Left renal pelvis (tissue), 4 donors: ENCODE measurements at places on chromosomes 6 and 20.

- DNase-seq = no peak
These were observed 14.5 kb downstream of the TAF4 start for GRCh38 chr20:62051144-62051543.

DNA sequence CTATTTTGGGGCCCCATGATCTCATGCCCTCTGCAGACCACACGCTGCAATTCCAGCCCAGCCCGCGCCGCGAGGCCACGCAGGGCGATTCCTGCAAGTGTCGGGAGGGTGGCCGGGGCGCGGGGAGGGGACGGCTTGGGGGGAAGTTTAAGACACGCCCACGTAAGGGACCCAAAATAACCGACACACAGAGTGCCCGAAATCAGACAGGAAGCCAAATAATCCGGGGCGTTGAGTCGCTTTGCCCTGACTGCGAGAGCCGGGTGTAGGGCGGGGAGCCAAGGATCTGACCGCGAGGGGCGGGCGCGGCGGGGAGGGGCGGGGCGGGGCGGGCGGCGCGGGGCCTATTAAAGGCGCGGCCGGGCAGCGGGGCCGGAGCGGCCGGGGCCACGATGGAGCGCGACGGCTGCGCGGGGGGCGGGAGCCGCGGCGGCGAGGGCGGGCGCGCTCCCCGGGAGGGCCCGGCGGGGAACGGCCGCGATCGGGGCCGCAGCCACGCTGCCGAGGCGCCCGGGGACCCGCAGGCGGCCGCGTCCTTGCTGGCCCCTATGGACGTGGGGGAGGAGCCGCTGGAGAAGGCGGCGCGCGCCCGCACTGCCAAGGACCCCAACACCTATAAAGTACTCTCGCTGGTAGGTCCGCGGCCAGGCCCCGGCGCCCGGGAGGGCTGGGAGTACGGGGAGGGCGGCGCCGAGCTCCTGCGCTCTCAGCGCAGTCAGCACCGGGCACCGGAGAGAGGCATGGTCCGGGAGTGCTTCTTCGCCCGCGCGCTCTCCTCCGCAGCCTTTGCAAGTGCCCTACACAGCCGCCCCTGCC lies at the start of gene ENPP1:
TSS of gene ENPP1 (plus strand) at position 377 of the 816 bp plus-strand sequence. CDS start at position 393, 16 bp downstream.
- peak; percentile 40 for DNase-seq

GRCh38 chr6:130163266-130163665 lies 59.5 kb downstream of the SAMD3 start:
- DNase-seq = no peak

- DNase-seq = no peak
These were observed 1.4 kb downstream of the B3GALT4 start for GRCh38 chr6:33278392-33278741.

GRCh38 chr20:63342561-63343459 lies 18.3 kb downstream of the CHRNA4 start:
- DNase-seq = no peak

DNA sequence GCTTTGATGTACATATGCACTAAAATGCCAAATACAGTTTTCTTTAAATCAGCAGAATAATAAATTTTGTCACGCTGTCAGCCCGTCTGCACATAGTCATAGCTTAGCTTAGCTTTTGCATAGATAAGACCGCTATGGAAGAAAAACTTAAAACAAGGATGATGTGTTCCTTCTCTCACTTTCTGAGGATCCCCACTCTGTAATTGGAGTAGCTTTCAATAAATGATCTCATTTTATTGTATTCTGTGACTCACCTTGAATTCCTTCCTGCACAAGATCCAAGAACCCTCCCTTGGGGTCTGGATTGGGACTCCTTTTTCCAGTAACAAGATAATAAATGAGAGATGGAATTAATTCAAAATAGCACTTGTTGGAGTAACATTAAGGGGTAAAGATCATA lies 186.2 kb downstream of the CDH26 start:
- no peak for DNase-seq

DNA sequence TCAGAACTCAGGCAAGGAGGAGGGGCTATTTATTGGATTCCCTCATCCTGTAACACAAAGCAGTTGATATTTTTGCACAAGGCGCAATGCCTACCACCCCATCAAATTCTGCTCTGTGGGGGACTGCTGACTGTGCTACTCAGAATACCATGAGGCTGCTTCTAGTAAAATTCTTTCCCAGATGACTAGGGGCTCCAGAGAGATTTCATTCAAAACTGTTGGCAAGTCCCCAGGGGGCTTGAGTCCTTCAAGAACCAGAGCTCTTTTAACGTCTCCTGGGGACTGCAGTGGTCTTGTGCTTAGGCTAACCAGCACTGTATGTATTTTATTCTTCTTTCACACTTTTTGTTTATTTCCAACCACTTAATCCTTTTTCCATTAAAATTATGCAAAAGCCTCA lies 365.9 kb upstream of the AGPAT4 start:
- no peak for DNase-seq

GRCh38 chr6:149896491-149896890 lies 1.4 kb downstream of the RAET1E start:
- DNase-seq = no peak

DNA sequence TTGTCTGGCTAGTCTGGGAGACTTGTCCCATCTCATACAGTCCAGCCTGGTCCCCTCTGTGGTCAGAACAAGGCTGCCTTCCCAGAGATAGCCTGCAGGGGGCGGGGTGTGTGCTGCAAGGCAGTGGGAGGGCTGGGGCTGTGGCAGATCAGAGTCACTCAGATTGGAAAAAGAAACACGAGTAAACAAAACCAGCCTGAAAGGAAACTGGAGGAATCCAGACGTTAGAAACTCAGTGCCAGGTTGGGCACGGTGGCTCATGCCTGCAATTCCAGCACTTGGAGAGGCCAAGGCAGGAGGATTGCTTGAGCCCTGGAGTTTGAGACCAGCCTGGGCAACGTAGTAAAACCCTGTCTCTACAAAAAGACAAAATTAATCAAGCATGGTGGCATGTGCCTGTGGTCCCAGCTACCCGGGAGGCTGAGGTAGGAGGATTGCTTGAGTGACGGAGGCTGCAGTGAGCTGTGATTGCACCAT lies 20.2 kb downstream of the LEMD2 start:
- DNase-seq = no peak

- no peak for DNase-seq
These were observed 30.2 kb downstream of the CSNK2A1 start for GRCh38 chr20:513429-513828.

DNA sequence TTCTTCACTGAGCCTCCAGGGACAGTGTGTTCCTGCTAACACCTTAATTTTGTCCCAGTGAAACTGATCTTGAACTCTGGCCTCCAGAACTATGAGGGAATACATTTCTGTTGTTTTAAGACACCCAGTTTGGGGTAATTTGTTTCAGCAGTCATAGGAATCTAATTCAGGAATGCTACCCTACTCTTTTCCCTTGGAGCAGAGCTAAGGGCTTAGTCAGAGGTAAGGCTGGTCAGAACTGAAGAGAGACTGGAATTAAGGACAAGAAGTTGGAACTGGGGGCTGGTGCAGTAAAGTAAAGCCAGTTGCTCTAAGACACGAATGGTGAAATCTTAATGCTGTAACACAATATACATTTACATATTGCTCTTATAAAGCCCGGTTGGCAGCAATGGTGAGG lies 809.7 kb downstream of the MAFB start:
- no peak for DNase-seq

DNA sequence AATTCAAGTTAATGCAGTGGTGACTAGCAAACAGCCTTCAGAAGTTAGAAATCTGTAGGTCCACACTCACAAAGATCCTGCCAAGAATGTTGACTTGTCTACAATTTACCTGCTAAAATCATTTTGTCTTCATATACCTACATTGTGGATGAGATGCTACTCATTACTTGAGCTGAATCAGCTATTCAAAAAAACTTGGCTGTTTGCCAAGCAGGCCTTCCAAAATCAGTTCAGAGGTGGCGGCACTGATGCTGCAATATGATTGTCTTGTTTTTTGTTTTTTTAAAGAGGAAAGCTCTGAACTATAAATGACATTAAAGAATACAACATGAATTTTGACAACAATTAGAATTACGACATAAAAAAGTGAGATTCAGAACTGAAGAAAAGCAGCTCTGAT lies 354.7 kb upstream of the KHDRBS2 start:
- no peak for DNase-seq

- DNase-seq = peak; percentile 28
These were observed 201.6 kb upstream of the SGK1 start for GRCh38 chr6:134519465-134519864.

- DNase-seq = no peak
These were observed 452.8 kb upstream of the FLRT3 start for GRCh38 chr20:14790190-14790589.

- DNase-seq = no peak
These were observed 579.0 kb upstream of the BTBD3 start for GRCh38 chr20:11338496-11339306.

GRCh38 chr6:101150226-101150625 lies 243.3 kb upstream of the GRIK2 start:
- no peak for DNase-seq

- peak; percentile 53 for DNase-seq
These were observed 143.4 kb upstream of the HMGN3 start for GRCh38 chr6:79377888-79378348.

DNA sequence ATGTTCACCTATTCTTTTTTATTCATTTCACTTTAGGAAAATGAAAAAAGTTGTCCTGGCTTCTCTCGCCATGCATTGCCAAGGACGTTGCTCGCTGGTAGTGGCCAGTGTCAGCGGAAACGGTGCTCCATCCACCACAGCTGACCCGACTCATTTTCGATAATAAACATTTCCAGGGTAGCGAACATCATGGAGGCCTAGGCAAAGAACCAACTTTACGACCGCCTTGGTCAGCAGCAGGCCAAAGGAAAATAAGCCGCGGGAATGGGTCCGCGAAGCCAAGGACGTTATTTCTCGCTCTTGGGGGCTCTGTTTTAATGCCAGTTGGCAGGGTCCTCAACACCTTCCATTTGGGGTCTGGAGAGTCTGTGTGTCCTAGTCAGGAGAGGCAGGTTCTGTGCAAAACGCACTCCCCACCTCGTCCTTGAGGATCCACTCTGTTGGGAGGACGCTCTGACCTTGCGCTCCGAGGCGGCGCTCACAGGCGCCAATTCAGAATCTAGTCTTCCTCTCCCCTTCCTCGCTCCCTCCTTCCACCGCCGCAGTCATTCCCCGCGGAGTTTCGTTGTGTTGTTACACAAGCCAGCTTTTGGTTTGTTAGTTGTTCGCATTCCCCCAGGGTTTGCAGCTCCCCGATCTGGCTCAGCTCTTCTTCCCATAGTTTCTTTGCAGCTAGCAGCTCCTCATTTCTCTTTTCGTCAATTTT lies 4.1 kb upstream of the PAX1 start:
- no peak for DNase-seq

- DNase-seq = peak; percentile 12
These were observed 101.0 kb upstream of the DTNBP1 start for GRCh38 chr6:15763837-15764236.

GRCh38 chr6:35146453-35146852 lies 5.3 kb upstream of the TCP11 start:
- DNase-seq = no peak

DNA sequence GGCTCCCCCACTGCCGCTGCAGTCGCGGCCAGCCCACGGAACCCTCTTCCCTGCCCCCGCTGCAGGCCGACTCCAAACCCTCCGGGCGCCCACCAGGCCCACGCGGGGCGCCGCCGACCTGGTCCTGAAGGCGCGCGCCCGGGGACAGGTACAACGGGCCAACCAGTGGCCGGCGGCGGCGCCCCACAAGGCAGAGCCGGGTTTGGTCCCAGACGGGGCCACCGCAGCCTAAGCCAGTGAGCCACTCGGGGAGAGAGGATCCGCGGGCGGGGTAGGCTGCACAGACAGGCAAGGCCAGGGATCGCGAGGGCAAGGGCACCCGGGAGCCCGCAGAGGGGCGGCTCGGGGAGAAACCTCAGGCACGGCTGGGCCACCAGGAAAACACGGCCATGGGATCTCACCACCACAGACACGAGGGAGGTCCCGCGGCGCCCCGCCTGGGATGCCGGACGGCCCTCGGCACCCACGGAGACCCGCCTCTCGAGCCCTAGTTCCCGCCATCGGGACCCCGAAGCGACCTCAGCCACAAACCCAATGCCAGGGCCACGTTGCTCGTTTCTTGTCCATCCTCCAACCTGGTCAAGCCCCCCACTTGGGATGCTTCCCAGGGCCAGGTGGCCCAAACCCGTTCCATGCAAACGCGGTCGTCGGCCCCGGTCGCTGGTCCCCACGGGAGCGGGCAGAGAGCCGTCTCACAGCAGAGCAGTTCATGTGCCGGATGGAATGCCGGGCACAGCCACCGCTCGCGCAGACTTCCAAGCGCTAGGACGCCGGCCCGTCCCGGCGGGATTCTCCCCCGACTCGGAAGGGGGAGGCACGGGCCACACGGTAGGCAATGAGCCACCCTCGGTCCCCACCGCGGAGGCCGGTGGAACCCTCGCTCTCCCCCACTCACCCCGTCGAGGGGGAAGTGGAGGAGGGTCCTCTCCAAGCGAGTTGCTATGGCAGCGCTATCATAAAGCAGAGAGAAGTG lies 1956.6 kb upstream of the DEFB115 start:
- no peak for DNase-seq

GRCh38 chr6:15247500-15248450 lies 1.9 kb downstream of the JARID2 start:
- no peak for DNase-seq

GRCh38 chr6:143059663-143060353 lies 881 bp upstream of the AIG1 start:
- peak; percentile 15 for DNase-seq

DNA sequence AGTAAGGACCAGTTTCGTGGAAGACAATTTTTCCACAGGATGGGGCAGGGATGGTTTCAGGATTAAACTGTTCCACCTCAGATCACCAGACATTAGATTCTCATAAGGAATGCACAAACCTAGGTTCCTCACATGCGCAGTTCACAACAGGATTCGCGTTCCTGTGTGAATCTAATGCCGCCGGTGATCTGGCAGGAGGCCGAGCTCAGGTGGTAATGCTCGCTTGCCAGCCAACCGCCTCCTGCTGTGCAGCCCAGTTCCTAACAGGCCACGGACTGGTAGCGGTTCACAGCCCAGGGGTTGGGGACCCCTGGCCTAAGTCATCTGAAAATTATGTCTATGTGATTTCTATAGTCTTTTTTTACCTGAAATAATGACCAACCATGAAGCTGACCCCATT lies 217.5 kb downstream of the TMEM200A start:
- DNase-seq = no peak

DNA sequence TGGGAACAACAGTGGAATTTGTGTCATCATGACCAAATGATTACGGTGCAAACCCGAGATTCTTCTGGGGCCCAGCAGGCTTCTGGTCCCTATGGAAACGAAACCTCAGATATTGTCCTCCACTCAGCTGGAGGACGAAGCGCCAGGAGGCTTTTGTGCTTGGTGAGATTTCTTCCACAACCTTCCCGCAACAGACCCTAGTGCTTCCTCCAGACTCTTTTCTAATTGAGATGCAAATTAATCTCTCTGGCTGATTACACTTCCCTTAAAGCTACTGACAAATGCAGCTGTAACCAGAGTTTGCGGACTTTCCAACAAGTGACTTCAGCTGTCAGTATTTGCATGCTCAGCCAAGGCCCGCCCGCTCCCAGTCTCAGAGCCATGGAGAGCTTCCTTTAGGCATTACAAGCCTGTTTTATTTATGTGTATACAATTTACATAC lies 96.0 kb downstream of the INSM1 start:
- DNase-seq = no peak

DNA sequence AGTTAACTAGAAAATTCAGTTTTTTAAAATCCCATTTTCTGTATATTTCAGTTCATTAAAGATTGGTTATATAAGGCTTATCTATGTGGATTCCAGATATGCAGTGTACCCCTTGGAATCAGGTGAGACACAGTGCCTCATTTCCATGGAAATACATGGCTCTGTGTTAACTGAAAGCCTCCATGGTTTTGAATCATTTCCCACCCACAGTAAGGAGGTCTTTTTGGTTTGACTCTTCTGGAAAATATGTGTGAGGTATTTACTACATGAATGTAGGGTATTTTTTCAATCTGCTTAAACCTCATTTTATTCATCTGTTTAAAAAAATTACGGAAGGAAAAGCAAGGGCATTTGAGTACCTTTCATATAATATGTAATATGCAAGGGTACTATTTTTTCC lies 25.5 kb downstream of the RNF144B start:
- no peak for DNase-seq
